ENCODE measurements at places on chromosomes 16 and 17.

- no peak for DNase-seq
These were observed 35.1 kb downstream of the TMEM238L start for GRCh38 chr17:10768750-10769251.

DNA sequence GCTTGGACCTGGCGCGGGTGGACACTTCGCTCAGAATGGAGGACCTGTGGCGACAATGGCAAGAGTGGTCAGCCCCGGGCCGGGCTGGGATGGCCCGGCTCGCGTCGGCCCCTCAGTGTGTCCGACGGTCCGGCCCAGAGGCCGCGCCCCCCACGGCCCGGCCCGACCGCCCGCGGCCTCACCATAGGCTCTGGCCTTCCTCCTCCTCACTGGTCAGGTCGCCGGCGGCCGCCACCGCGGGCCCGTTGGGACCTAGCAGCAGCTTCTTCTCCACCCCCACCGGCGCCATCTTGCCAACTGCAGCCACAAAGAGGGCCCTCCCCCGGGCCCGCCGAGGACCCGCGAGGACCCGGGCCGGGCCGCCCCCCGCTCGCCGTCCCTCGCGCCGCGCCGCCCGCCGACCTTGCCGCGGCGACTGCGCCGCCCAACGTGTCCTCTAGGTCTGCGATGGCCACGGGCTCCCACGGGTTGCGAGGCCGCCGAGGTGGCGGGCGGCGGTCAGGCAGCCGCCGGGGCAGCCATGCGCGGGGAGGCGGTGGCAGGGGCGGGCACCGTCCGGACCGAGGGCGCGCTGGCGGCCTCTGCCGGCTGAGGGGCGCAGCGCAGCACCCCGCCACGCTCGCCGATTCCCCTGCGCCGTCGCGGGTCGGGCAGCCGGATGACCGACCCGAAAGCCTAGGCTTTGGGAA, at the start of gene DYNC1LI2:
Gene DYNC1LI2, minus strand, starts transcription at position 307 of the 689 bp plus-strand sequence. Its CDS starts 18 bp downstream, at position 289.
- DNase-seq = no peak

DNA sequence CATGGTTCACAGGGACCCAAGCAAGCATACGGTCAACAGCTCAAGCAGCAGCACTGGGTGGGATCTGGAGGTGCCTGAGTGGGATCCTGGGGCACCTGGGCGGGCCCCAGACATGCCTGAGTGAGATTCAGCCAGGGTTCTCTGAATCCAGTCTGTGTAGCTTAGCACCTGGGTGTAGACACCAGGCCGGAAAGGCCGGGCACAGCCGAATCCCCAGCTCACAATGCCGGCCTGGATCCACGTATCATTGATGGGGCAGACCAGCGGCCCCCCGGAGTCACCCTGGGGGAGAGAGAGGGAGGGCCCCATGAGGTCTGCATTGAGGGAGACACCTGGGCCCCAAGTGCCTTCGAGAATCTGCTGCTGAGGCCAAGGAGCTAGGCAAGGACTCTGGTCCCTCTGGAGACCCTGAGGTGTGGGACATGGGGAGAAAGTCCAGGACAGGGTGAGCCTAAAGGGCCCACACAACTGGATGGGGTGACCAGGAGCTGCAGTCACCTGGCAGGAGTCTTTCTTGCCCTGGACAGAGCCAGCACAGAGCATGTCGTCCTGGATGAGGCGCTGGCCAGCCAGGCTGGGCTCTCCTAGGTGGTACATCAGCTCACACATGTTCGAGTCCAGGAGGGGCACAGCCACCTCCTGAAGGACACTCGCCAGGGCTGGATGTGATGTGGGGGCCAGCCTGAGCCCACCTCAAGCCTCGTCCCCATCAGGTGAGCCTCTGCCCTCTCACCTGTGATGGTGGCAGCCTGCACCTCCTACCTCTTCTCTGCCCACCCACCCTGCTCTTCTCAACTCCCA, 9.7 kb downstream of the ZG16B start:
- no peak for DNase-seq

GRCh38 chr16:80125677-80126076, 415.1 kb upstream of the DYNLRB2 start:
- DNase-seq = no peak

GRCh38 chr16:81586417-81586816, 141.8 kb downstream of the CMIP start:
- DNase-seq = no peak

GRCh38 chr16:69763599-69763942, 1.4 kb downstream of the WWP2 start:
- no peak for DNase-seq

- DNase-seq = no peak
These were observed 18.4 kb downstream of the FBXO31 start for GRCh38 chr16:87365021-87365713.

DNA sequence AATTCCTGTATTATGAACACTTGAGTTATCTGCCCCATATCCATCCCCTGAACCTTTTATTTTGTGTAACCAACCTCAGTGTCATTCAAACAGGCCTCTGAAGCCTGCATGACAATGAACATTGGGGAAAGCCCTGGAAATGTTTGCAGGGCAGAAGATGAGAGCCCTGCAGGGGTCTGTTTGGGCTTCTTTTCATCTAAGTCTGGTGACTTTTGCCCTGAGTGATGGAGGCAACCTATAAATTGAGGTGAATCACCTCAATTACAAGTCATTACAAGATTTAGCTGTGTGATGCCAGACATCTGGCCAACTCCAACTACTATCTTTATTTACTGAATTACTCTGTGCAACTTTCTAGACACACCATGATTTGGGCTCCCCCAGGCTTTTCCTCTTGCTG, 189.2 kb downstream of the MAF start:
- DNase-seq = no peak

- no peak for DNase-seq
These were observed 9.4 kb upstream of the SOX9 start for GRCh38 chr17:72111336-72111923.

DNA sequence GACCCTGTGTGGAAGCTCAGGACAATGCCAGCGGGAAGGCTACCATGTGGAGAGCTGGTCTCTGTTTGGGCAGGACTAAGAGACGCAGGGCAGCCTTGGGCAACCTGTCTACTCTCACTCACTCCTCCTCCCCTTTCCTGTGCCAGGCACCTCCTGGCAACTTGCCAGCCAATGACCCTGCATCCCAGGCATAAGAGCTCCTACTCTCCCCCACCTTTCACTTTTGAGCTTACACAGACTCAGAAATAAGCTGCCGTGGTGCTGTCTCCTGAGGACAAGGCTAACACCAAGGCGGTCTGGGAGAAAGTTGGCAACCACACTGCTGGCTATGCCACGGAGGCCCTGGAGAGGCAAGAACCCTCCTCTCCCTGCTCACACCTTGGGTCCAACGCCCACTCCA, 2.6 kb downstream of the HBM start:
- no peak for DNase-seq

DNA sequence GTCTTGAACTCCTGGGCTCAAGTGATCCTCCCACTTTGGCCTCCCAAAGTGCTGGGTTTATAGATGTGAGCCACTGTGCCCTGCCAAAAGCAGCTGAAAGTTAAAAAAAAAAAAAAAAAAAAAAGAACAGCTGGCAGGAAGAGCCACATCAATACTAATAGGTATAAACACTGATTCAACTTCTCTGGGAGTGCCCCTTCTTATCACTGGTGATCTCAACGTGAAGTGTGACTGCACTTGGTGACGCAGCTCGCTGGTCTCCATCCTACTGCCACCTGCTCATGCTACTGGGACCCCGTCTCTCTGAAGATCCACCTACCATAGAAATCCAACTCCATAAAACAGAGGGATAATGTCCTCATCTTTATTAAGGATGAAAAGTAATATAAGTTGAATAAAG, 40.8 kb downstream of the RNF157 start:
- no peak for DNase-seq

GRCh38 chr17:4584917-4585637, 748 bp downstream of the SMTNL2 start:
- no peak for DNase-seq

- DNase-seq = no peak
These were observed 7.3 kb downstream of the SLC5A10 start for GRCh38 chr17:18959071-18959844.

- DNase-seq = no peak
These were observed 23.5 kb upstream of the ITGB4 start for GRCh38 chr17:75697651-75698291.

DNA sequence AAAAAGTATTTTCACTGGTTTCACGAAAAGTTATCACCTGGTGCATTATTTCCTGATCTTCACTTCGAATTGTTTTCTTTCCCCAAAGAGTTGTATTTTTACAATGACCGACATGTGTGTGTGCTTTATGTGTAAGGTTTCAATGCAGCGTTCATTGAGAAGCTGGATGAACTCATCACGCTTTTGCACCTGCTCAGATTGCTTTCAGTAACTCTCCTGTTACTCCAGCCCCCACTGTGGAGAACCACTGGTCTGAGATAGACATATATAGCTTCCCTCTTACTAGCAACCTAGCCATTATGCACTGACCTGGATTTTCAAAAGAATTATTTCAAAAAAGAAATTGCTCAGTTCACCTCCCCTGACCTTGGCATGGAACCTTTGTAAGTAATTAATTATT, 178.3 kb upstream of the CHMP6 start:
- DNase-seq = no peak

- no peak for DNase-seq
These were observed 16.5 kb upstream of the ADGRG3 start for GRCh38 chr16:57651344-57652333.

DNA sequence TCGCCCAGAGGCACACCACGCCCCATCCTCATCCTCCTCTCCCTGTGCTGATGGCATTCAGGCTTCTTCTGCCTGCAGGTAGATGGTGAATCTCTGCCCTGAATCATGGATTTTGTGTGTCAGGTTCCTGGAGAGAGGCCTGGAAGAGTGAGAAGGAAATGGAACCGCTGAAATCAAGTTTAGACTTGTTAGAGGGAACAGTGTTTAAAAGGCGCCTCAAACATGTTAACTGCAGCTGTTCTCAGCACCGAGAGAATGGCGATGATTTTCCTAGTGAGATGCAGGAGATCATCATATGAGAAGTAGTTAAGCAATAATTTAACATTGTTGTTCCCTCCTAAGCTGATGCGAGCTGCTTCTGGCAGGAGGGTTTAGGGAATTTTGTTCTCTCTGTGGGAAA, 744.4 kb upstream of the EEF2KMT start:
- DNase-seq = no peak

DNA sequence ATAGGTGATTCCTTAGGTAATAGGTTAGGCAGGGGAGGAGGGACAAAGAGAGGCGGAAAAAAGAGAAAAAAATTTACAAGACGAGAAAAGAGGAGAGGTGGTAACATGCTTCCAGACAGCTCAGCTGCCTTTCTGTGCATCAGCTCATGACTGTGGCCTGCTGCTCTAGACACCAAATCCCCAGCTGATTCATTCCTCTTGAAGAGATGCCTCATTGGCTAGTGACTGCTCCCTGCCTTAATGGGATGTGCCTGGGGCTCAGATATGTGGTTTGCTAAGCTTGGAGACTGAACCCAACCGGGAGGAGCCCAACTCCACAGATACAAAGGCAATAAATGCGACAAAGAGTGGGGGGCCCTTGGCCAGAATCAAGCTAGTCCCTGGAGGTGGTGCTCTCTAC, 105.9 kb upstream of the FAM20A start:
- no peak for DNase-seq

DNA sequence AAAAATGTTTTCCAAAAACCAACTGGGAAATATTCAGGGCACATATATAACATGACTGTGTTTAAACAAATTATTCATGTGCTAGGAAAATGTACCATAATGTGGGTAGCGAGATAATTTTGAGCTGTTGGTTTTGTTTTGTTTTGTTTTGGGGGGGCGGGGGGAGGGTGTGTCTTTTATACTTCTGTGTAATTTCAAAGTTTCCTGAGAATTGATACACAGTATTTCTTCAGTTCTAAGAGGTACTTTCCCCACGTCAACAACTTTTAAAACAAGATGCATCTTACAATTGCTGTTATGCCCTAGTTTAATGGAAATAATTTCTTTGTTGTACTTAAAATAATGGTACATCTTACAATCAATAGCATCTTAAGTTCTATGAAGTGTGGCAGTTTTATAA, 99.7 kb upstream of the RPRML start:
- no peak for DNase-seq

DNA sequence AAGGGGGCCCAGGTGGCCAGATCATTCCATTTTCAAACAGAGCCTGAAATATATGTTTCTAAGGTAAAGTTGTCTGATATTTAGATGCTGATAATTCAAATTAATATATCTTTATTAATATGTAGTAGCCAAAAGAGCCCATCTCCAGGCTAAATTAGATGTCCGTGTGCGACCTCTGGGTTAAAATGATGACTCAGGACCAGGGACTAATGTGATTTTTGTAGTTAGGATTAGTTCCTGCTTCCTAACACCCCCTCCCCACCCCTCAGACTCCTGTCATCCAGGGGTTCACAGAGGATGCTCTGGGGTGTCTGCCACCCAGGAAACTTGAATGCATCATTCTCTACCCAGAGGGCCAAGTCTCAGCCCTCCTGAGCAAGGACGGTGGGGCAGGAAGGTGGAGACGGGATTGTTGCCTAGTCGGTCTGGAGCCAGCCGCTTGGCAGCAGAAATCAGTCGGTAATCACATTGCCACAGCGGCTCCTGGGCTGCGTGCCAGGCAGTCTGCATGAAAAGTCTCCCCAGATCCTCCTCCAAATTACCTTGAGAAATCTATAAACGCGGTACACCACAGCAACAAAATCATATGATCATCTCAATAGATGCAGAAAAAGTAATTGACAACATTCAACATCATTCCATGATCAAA, 29.8 kb downstream of the CNGB1 start:
- peak; percentile 38 for DNase-seq

DNA sequence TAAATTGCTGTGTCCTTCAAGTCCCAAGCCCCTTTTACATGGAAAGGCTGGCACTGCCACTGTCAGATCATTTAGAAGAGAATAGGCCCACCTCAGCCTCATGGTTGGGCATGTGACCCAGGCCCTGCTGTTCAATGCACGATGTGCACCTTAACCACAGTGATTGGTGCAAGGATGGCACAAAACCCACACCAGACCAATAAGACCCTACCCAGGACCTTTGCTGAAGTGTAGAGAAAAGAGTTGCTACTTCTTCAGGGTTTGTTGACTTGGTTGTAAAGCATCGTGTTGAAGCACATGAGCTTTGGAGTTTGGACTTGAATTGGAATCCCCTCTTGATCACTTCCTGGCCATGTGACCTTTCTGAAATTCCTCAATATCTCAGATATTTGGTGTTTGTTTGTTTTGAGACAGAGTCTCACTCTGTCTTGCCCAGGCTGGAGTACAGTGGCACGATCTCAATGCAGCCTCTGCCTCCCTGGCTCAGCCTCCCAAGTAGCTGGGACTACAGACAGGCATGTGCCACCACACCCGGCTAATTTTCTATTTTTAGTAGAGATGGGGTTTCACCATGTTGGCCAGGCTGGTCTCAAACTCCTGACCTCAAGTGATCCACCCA, 24.8 kb downstream of the DNAJA2 start:
- no peak for DNase-seq

All from retinal pigment epithelial cell (primary cell).